ENCODE measurements at places on chromosomes 6 and 20.

DNA sequence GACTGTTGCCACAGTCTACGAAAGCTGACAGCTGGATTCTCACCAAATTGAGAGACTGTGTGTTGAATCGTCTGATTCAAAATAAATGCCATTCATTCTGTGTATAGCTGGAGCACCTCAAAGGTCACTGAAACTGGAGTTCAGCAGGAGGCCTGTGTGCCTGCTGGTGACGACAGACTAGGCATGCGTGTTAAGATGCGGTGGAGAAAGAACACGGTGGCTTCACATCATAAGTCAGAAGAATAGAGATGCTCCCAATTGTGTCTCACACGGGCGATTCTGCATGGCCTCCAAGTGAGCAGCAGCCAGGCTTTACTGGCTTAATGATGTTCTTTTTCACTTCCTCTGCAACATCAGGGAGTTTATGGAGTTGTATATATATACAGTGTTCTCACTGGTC is 32.3 kb downstream of the SNHG17 start:
- no peak for DNase-seq

DNA sequence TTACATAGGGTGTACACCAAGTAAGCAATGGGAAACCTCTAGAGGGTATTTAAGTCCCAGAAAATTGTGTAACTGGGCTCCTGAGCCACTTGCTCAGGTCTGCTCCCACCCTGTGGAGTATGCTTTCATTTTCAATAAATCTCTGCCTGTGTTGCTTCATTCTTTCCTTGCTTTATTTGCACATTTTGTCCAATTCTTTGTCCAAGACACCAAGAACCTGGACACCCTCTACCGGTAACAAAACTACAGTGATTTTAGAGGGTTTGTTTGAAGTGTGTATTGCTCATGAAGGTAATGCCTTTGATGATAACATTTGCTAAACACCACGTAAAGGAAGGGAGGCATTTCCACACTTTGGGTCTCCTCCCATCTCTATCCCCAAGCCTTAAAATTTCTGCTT is 46.2 kb downstream of the MYB start:
- no peak for DNase-seq

DNA sequence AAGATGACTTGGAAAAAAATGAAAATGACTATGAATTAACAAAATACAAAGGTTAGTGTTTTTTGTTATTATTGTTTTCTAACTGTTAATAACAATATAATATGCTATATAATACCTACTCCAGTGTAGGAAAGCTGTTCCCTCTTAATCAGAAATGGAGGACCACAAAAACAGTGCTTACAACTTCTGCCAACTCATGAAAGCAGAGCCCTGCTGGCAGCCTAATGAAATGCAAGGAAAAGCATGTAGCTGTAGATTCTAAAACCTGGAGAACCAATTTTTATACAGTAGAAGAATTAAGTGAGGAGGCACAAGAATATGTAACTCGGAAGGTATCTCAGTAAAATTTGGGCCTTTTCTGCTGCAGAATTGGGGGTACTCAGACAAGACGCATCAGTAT is 29.4 kb downstream of the PHIP start:
- DNase-seq: no peak

GRCh38 chr6:73984571-73985210 is 288.7 kb downstream of the CD109 start:
- no peak for DNase-seq

DNA sequence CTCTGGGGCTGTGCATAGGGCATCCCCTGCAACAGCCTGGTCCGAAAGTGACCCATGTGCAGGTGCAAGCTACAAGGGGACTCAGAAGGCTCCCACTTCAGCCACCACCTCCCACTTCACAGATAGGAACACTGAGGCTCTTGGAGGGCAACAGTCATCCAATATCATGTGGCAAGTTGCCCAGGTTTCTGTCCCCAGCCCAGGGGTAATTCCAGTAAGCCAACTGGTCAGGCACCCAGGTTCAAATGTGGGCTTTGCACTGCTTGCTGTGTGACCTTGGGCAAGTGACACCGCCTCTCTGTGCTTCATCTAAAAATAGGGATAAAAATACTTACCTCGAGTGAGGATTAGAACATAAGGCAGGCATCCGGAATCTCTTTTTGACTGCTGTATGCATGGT is 62.0 kb upstream of the SIRPA start:
- no peak for DNase-seq

All from activated T-cell treated with anti-CD3 and anti-CD28 coated beads, Interleukin-2, amount 50 U/mL, for 4 hours (primary cell).